Hepatocyte (in vitro differentiated cells): ENCODE measurements at places on chromosomes 7 and 10. TPM values are rescaled to one million over a fixed set of nuclear protein-coding genes. Genes with fewer than 3 reads are reported as not detected.

DNA sequence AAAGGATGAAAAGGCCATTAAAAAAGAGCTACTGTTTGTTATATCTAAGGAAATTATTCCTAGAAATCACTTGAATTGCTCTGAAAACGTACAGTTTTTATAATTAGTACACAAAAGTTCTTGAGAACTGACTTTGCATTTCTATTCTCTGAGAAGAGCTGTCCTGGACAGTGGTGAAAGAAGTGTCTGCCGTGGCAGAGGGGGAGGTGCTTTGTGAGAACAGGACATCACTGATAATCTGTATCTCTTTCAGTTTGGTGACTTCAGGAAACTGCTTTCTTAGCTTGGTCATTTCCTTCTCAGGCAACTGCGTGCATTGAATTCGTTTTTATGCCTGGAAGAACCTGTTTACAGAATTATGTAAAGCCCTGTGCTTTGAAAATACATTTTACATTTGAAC, 52.1 kb downstream of the POLL start:
- no peak for DNase-seq

GRCh38 chr7:28435732-28436378, 23.5 kb downstream of the CREB5 start:
- DNase-seq: no peak

TMEM213 gene
- total RNA-seq: 0.03 TPM in 1 of 2 replicates, not detected in the other

CARD11 gene
- total RNA-seq: 5.3 and 10.9 TPM in 2 replicates

- DNase-seq: peak; percentile 64
These were observed 17.8 kb upstream of the WDR11 start for GRCh38 chr10:120833222-120833928.

FAM180A gene
- not detected in 2 replicates for total RNA-seq

BAMBI gene
- total RNA-seq: 111 and 116 TPM in 2 replicates

GRCh38 chr10:132489053-132489703, 48.4 kb upstream of the INPP5A start:
- no peak for DNase-seq

GPR85 gene
- 3.8 and 4.9 TPM in 2 replicates for total RNA-seq

GRCh38 chr10:86651631-86652331, 2.6 kb upstream of the OPN4 start:
- DNase-seq: no peak

DNA sequence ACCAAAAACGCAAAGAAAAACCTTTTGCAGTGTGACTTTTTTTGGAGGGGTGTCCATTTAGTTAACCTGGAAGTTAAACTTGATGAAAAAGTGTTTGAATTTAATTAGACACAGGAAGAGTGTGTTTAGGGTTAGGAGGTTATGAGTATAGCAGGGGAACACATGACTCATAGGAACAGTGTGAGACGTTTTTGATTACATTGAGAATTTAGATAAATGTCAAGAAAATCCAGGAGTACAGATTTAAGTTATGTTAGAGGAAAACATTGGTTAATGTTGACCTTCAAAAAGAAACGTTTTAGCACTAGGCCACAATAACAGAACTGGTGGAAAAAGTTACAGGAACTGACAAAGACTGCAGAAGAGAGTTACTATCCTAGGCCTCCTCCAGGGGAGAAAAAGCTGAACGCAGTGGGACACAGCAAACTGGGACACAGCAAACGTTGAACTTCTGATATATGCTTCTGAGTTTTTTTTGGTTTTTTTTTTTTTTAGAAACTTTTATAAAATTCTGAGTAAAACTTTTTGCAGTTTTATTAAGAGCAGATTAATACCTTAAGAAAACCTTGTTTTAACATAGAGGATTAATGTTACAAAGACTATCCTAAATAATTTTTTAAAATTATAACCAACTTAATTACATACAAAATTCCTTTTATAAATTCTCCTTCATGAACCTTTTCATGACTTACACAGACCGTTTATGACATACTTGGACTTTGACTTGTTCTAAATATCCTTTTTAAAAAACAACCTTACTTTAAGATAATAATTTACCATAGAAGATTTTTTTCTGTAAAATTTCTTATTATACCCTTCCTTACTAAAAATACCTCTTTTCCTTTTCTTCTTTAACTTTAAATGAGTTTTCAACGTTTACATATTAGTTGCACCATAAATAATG, 22.2 kb downstream of the LANCL2 start:
- no peak for DNase-seq

IFIT2 gene
- 3.9 and 4.6 TPM in 2 replicates for total RNA-seq

- peak; percentile 40 for DNase-seq
These were observed 42.3 kb upstream of the SGCE start for GRCh38 chr7:94698275-94698674.

DNA sequence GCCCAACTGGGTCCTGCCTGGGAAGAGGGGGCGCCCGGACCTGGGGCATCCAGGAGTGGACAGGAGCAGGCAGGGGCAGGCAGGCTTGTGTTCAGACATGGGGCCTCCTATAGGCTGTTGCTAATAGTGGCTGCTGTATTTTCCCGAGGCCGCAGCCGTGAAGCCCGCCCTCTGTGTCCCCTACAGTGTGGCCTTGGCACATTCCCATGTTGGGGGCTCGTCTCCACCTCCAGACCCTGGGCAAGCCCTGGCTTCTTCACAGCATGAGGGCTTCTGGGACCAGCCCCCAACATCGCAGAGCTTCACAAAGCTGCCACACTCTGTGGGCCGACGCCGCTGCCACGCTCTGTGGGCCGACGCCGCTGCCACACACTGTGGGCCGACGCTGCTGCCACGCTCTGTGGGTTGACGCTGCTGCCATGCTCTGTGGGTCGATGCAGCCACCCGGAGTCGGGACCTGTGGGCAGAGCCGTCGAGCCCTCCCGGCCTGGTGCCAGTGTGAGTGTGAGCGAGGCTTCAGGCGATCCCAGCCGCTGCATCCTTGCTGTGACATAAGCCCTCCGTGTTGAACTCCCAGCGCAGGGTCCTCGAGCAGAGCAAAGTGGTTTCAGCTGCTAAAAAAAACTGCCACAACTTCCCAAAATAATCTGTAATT, 109.0 kb downstream of the INPP5A start:
- DNase-seq: no peak

GRCh38 chr10:88491314-88491713, 91.8 kb downstream of the RNLS start:
- DNase-seq: no peak

GRCh38 chr7:105131033-105131656, 117.1 kb downstream of the KMT2E start:
- no peak for DNase-seq

GRCh38 chr10:117948493-117948892, 98.2 kb downstream of the RAB11FIP2 start:
- no peak for DNase-seq

MOGAT3 gene
- total RNA-seq: 6.3 and 8.4 TPM in 2 replicates

- DNase-seq: no peak
These were observed 43.5 kb downstream of the VWA2 start for GRCh38 chr10:114282526-114282925.

DNA sequence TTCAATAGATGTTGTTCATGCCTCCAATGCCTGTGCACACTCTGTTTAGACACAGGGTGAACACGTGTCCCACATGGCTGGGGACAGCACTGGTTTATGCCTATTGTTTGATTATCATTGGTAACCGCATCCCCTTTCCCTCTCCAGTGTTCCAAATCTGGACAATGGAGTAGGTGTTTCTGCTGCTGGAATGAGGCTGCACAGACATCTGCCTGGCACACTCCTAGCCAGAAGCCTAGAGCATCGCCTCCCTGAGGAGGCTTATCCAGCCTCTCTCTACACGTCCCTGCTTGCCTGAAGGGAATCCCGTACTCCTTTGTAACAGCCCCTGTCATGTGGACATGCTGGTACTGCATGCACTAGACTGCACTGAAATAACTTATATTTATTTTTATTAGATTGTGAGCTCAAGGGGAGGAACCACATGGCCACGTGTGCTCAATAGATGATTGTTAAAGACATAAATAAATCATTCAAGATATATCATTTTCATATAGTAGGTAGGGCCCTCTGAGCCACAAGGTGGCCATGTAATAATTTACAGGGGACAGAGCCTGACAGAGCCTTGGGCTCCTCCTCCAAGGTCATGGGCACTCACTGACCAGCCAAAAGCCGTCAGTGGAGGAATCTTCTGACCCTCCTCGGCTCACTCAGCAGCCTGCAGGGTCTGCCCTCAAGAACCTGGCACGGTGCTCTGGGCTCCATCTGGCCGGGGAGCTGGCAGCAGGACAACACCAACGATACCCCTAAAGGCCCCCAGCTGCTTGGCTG, 310.9 kb upstream of the ZNF32 start:
- DNase-seq: no peak
